Left hindlimb (tissue), 1 donor: ENCODE measurements at places on chromosomes 11 and 22.

DNA sequence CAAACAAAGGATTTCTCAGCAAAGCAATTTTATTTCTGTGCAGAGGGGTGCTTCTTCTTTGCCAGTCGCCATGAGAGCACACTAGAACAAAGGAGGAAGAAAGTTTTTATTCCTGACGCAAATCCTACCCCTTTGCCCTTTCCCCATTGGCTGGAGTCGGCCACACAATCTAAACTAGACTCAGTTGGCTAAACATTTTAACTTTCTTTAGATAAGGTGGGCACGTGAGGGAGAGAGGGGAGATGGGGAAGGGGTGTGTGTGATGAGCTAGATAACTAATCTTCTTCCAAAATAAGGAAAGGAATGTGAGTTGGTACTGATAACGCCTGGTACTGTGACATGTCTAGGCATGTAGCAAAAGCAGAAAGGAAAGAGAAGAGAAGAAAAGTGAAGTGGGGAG is 626 bp downstream of the TRIM22 start:
- no peak for DNase-seq

GRCh38 chr22:28984482-28985158 is 77.0 kb downstream of the C22orf31 start:
- no peak for DNase-seq

- no peak for DNase-seq
Measured at GRCh38 chr11:80307676-80308075, 866.8 kb upstream of the TENM4 start.

DNA sequence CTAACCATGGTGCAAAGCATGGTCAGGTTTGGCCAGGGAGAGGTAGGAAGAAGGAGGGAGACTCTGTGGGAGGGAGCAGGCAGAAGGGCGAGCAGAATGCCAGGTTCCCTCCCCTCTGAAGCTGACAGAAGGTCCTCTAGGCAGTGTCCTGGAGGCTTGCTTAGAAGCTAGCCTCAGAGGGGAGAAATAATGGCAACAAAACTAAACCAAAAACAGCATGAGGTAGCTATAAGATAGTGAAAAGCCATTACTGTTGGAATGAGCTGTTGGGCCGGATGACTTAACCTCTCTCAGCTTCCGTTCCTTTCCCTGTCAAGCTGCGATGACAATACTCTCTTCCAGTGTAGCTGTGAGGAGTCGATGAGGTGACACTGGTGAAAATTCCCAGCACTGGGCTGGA is 36.6 kb downstream of the RASSF10 start:
- DNase-seq = no peak

DNA sequence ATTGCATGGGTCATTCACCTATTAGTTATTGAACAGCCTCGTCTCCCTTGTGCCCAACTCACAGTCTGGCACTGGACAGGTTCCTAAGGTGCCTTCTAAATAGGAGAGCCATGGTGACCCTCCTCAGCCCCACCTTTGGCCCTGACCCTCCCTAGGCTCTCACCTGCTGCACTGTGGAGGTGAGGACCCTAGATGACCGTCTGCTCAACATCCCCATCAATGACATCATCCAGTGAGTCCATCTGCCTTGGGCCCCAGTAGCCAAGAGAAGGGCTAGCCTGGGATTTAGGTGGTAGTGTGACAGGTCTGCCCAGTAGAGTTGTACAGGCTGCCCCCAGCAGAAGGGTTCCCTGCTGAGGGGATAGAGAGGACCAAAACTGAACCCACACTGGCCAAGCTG is 13.6 kb downstream of the UCP2 start:
- DNase-seq = no peak

- DNase-seq = no peak
Measured at GRCh38 chr22:23389271-23390071, 190.6 kb downstream of the IGLL1 start.

GRCh38 chr22:31284281-31285155 is 7.8 kb downstream of the PIK3IP1 start:
- DNase-seq = no peak

- DNase-seq = peak; percentile 23
Measured at GRCh38 chr22:44359496-44360110, 46.9 kb upstream of the SHISAL1 start.

DNA sequence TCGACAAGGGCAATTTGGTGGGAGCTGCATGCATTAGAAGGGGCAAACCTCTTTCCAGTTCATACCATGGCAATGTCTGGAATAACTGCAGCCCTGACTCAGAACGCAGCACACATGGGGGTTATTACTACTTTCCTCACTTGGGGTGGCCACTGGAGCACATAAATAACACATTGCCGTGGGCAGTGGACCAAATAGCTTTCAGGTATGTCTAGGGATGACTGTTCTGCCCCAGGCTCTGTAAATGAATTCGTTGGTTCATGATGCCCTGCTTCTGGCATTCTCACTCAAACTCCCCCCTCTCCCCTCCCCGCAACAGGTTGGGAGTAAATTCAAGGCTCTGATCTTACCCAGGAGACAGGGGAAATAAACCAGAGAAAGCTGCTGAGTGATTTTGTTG is 238.0 kb upstream of the PLET1 start:
- no peak for DNase-seq

DNA sequence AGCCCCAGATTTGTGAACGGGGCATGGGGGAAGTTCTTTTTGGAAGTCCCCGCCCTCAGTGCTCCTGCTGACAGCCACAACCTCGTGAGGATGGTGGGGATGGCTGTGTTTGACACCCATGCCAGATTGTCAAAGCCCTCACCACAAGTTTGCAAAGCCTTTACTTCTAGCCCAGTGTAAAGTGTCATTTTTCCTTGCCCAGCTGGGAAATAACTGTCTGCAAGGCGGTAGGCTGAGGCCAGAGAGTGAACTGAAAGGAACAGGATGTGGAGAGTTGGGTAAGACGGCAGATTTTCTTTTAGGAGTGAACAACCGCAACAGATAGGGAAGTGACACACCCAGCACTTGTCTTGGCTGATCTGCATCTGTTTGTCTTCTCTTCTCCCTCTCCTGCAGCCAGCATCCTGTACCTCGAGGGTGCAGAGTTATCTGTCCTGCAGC is 13.6 kb downstream of the IL17RA start:
- DNase-seq = no peak

DNA sequence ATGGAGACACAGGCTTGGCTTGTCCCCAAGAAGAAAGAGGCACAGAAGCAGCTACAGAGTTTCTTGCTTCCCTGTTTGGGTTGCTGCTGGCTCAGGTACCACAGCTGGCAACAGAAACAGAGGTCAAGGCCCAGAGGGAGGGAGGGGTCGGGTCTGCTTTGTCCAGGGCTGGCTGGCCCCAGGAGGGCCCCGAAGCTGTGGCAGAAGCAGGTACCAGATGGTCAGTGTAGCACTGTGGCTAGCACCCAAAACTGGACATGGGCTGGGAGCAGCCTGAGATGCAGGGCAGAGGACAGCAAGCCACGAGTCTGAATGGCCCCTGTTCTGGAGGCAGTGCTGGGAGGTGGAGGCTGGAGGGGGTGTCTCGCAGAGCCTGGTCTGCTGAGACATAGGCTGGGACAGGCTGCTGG is 52.3 kb upstream of the CCDC188 start:
- DNase-seq = no peak

- DNase-seq = no peak
Measured at GRCh38 chr11:132444911-132445310, 1074.5 kb downstream of the NTM start.

DNA sequence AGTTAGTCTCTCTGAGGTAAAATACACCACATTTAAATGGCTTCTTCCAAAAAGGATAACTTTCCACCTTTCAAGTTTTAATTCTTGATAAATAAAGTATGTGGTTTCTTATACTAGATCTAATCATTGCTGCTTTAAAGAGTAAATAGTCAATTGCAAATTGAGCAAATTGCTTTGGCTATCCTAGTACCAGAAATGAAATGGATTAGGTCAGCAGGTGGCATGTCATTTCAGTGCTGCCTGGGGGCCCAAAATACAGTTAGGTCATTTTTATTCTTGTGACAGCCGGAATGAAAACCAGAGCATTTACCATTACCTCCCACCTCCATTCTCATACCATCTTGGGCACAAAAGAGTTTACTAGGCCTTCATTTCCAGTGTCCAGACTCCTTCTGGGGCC is 70.2 kb downstream of the PHF21A start:
- DNase-seq = no peak

DNA sequence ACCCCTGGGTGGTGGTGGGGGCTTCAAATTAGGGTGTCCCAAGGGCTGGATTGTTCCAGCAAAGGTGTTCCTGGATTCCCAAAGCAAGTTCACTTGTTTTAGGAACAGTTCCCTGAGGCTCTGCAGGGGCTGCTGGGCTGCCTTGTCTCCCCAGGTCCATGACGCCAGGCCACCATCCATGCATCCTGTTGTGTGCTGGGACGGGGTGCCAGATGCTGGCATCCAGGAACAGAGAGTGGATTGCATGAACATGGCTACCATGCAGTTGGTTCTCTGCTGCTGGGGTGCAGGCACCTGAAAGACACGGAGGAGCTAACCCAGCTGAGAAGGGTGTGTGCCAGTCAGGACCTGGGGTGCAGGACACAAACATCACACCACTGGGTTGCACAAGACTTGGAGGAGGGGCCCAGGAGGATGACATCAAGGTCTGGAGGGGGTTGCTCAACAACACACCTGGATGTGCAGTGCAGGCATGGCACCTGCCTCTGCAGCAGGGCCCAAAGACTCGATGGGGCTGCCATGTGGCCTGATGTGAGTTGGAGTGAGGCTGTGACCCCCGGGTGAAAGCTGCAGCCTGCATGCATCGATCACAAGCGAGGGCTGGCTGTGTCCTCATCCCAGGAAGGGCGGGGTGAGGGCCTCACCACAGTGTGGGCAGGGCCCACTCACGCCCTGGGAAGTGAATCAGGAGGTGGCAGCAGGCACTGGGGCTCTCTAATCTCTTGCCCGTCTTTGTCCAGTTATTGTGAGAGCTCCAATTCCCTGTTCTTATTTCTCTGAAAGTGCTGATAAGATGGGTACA is 74.0 kb upstream of the CLDN5 start:
- DNase-seq = no peak

DNA sequence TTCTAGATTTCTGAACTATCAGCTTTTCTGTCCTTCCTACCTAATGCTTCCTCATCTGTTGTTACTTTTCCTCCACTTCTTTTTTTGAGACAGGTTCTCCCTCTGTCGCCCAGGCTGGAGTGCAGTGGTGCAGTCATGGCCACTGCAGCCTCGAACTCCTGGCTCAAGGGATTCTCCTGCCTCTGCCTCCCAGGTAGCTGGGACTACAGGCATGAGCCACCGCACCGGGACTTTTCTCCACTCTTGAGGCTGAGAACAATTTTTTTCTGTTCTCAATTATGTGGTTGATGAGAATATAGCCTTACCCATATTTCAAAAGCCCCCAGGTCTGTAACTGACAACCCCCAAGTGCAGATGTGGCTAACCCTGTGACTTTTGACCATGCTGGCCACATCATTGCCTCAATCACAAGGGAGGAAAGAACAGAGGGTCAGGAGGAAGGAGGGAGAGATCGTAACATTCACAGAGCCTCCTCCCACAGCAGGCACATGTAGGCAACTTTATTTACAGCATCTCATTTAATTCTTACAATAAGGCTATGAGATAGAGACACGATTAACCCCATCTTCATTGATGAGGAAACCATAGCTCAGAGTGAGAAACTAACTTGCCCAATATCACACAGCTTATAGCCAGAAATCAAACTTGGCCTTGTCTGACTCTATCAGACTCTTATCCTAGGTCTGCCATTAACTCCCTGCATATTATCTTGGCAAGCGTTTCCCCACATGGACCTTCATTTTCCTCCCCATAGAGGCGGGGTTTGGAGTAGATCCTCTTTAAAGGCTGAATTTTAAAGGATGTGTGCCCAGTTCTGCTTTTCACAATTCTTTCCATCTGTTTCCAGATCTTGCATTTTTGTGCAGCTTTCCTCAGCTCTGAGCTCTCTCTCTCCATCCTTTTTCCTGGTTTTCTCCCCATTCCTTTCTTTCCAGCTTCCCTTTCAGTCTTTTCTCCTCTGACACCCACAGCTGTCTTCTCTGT is 9.6 kb downstream of the POU2F3 start:
- DNase-seq = no peak

GRCh38 chr22:37412495-37413250 is 14.6 kb downstream of the ELFN2 start:
- peak; percentile 65 for DNase-seq

DNA sequence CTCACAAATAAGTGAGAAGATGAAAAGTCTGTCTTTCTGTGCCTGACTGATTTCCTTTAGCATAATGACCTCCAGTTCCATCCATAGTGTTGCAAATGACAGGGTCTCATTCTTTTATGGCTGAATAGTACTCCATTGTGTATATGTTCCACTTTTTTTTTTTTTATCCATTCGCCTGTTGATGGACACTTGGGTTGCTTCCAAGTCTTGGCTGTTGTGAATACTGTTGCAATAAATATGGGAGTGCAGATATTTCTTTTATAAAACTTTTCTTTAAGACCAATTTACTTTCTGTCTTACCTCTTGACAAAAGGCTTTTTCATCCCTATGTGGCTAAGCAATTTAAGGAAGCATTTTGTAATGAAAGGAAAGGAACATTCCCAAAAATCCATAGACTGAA is 104.6 kb downstream of the MUC15 start:
- no peak for DNase-seq

DNA sequence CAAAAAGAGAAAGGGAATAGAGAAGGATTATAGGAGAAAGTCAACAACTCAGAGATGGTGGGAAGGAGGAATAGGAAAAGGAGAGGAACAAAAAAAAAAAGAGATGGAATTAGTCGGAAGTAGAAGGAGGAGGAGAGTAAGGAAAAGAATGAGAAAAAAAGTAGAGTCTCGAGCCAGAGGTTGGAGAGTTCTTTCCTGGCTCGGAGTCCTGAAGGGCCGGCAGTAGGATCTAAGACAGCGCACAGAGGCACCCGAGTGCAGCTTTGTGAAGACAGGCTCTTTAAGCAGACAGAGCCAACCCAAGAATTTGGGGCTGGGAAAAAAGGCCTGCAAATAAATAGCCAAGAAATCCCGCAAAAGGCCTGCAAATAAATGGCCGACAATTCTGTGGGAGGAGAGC is 170.4 kb upstream of the CCDC90B start:
- DNase-seq = no peak

DNA sequence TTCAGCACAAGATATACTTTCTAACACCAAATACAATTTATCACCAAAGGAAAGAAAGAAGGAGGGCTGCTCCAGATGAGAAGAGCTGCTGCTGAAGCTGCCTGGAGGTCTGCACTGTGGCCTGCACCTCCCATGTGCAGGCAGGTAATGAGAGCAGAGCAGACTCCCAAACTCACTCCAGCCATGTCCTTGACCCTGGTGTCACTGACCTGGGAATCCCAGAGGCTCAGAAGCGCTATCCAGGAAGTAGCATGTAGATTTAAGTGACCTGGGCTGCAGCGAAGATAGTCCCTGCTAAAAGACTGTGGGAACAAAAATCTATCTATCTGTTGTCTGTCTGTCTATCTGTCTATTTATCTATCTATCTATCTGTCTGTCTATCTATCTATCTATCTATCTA is 816.3 kb downstream of the OPCML start:
- DNase-seq = no peak
